CD4-positive, alpha-beta T cell treated with Interleukin-6 for 4 hours (primary cell): ENCODE measurements at places on chromosomes 2 and 18.

DNA sequence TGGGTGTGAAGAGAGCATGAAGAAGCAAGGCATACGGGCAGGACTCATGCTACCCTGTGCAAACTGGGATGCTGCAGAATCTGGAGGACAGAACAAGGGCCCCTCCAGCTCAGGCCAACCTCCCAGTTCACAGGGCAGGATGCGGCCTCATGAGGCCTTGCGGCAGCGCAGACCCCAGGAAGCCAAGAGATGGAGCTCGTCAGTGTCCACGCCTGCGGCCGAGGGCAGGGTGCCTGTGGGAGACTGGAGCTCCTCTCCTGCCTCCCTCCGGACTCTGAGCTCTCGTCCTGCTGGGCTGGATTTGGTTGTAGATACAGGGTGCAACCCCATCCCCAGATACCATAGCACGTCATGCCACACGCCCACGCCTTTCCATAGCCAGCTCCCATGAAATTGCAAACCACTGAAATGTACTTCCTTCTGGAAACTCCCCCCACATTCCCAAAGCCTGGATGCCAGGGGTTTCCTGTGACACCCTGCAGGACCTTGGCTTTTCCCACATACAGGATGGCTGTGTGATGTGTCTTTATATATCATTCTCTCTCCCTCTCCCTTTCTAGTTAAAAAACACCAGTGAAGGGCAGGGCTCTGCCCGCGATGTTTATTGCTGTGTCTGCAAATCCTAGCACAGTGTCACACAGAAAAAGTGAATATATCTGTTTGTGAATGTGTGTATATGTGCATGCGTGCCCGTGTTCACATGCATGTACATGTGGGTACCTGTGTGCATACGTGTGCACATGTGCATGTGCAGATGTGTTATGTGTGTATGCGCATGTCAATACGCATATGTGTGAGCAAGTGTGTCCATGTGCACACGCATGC lies 12.3 kb upstream of the SNTG2 start:
- no peak for DNase-seq

GRCh38 chr2:72041638-72042111 lies 106.0 kb downstream of the CYP26B1 start:
- DNase-seq = no peak

- DNase-seq = no peak
These were observed 47.9 kb downstream of the RAB3GAP1 start for GRCh38 chr2:135099802-135100483.

GRCh38 chr2:204357286-204357685 lies 188.0 kb upstream of the PARD3B start:
- no peak for DNase-seq

DNA sequence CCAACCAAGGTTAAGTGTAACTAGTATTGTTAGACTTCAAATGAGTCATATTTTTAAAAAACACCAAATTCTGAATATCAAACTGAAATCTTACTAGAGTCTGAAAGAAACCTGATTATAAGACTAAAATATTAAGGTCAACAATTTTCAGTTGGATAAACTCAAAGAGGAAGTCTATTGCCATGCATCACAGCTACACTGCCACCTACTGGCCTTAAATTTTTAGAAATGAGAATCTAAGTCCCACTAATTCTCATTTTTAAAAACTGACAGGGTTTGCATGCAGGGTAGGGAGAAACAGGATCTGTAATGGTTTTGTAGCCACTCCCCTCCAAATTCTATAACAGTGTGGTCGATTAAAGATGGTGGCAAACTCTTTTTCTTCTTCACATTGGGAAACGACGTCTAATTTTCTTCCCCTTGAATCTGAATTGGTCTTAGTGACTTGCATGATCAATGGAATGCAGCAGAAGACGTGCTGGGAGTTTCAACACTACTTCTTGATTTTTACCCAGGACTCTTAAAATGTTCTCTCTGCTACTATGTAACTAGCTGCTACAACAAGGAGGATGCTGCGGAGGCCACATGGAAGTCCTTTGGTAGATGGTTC lies 176.1 kb upstream of the SESTD1 start:
- DNase-seq = no peak

DNA sequence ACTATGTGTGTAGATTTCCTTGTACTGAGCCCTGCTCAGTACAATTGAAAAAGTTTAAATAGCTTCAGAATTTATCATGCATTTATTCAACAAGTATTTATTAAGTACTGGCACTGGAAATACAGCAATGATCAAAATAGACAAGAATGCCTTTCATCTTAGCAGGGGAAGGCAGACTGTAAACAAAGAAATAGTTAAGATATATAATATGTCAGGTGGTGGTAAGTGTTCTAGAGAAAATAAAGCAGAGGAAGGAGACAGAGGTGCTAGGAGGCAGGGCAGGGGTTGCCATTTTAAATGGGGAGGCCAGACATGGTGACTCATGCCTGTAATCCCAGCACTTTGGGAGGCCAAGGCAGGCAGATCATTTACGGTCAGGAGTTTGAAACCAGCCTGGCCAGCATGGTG lies 13.6 kb upstream of the LIPG start:
- no peak for DNase-seq

GRCh38 chr2:176071330-176072291 lies 12.2 kb downstream of the EVX2 start:
- no peak for DNase-seq

- DNase-seq = no peak
These were observed 66.4 kb upstream of the POMC start for GRCh38 chr2:25234738-25235137.

- no peak for DNase-seq
These were observed 46.7 kb downstream of the PUM2 start for GRCh38 chr2:20303966-20304365.

- DNase-seq = no peak
These were observed 32.7 kb upstream of the RIT2 start for GRCh38 chr18:43148231-43148630.

DNA sequence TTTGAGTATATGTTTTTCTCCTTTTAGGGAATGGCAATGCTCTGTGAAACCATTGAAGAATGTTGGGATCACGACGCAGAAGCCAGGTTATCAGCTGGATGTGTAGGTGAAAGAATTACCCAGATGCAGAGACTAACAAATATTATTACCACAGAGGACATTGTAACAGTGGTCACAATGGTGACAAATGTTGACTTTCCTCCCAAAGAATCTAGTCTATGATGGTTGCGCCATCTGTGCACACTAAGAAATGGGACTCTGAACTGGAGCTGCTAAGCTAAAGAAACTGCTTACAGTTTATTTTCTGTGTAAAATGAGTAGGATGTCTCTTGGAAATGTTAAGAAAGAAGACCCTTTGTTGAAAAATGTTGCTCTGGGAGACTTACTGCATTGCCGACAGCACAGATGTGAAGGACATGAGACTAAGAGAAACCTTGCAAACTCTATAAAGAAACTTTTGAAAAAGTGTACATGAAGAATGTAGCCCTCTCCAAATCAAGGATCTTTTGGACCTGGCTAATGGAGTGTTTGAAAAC lies 82.3 kb downstream of the ACVR2A start:
- DNase-seq = no peak

GRCh38 chr2:235523021-235523420 lies 29.2 kb downstream of the AGAP1 start:
- no peak for DNase-seq

DNA sequence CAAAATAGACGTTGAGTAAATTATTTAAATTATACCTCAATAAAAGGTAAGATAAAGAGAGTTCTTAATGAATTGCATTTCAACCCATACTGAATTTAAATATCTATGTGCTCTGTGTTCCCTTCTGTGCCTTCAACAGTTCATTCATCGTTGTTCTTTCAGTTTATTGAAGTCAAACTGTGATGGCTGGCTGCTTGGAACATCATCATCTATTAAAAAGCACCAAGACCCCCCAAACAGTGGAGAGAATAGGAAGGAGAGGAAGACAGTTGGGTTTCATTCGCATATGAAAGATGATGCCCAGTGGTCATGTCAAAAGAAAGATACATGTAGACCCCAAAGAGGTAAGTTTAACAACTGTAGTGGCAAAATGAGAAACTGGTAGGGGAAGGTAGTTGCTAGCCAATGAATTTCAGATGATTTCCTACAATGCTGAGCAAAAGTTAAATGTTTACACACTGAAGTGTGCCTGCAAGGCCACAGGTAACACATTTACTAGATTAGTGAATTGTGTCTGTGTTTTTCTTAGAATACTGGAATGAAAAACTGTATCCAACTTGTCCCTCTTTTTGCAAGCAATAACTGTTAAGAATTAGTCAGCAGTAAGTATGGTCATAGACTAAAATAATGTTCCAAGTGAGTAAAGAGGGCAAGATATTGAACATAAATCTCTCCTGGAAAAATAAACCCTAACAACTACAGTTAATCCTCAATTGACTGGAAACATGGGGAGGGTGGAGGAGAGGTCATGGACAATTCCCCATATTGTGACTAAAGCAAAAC lies 331.3 kb downstream of the KIAA1328 start:
- DNase-seq = no peak

DNA sequence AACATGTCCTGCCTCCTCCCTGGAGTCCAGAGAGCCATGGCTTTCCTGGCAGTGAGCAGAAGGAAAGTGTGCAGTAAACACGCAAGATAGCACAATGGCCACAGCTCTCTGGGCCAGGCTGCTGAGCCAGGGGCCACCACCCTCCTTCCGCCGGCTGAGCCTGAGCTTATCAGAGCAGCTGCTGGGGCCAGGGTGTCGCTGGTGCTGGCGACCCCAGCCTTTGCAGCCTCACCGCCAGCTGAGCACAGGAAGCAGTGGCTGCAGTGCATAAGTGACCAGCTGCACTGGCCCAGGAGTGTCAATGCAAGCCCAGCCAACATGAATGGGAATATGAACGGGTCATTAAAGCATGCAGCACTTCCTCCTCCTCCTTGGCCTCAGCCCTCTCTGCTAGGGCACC lies 172.0 kb downstream of the ZFP36L2 start:
- DNase-seq = no peak

- DNase-seq = no peak
These were observed 497.8 kb upstream of the FSIP2 start for GRCh38 chr2:185240796-185241195.

GRCh38 chr2:179106676-179107428 lies 56.9 kb upstream of the CCDC141 start:
- peak; percentile 4 for DNase-seq

GRCh38 chr2:39517102-39517436 lies 80.0 kb upstream of the MAP4K3 start:
- no peak for DNase-seq

GRCh38 chr2:43040084-43040854 lies 186.1 kb downstream of the ZFP36L2 start:
- no peak for DNase-seq

- DNase-seq = no peak
These were observed 173.5 kb downstream of the MREG start for GRCh38 chr2:215839816-215840215.
